DMS79 (cell line): ENCODE measurements at places on chromosomes 12 and 14.

DNA sequence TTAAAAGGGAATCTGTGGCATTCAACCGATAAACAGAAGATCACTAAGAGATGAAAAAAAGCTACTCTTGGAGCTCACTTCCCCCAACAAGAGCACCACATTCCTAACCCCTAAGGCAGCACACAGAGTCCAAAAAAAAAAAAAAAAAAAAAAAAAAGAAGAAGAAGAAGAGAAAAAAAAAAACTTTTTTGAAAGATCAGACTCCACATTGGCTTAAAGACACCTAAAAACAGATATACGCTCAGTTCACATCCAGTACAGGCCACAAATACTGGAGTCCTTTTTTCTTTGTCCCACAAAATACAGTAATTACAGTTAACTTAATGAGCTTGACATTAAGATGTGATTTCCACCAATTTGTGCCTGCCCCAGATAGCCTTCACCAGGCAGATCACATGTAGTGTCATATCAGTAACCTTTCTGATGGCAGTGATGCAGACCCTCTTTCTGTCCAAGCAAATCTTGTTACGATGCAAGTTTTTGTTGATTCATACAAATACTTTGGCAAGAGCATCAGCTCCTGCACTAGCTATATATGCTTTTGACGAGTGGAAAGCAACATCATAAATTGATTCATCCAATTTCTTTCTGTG, 20.7 kb downstream of the COCH start:
- DNase-seq = no peak

DNA sequence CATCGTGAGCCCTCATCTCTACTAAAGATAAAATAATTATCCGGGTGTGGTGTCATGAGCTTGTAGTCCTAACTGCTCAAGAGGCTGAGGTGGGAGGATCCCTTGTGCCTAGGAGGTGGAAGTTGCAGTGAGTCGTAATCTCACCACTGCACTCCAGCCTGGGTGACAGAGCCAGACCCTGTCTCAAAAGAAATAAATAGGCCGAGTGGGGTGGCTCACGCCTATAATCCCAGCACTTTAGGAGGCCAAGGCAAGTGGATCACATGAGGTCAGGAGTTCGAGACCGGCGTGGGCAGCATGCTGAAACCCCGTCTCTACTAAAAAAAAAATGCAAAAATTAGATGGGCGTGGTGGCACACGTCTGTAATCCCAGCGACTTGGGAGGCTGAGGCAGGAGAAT, 70.9 kb downstream of the RESF1 start:
- DNase-seq = no peak

DNA sequence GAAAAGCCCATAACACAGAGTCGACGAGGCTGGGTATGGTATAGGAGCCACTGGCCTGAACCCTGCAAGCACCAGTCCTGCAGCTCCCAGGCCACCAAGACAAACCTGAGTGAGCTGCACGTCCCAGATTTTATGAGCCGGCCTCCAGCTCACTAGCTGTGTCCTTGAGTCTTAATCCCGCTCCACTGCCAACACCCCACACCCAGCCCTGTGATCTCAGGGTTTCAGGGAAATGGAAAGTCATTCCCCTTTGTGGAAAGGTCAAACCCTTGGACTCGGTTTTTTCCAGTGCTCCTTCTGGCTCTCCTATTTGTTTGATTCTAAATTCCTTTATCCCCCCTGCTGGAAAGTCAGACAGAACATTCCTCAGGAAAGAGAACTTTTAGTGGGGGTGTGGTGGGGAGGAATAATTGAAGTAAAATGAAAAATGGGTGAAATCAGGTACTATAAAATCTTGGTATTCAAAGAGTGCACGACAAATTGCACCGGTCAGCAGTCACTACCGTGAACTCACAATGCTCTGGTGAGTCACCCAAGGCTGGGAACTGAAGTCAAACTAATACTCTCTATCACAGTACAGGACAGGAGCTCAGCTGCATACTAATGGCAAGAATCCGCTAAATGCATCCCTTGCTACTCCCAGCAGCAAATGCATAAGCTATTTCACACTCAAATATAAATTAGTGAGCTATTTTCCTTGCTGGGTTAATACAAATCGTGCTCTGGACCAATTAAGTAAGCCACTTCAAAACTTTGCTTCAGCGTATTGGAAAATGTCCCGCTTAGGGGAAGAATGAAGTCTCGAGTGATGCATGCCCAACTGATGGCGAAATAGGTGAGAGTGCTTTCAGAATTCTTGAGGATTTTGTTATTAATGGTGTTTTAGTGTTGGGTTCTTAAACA, 9.0 kb downstream of the PITPNM2 start:
- DNase-seq = peak; percentile 79

GRCh38 chr12:12693111-12693671, 2.8 kb downstream of the GPR19 start:
- peak; percentile 43 for DNase-seq

- DNase-seq = no peak
Observed at GRCh38 chr12:96350982-96351381, 49.3 kb downstream of the CDK17 start.

- DNase-seq = no peak
Observed at GRCh38 chr12:88897723-88898122, 317.5 kb upstream of the KITLG start.
